ENCODE measurements at places on chromosomes 7 and 10.
A peak's percentile ranks its signal among the peaks of the same experiment; 100 is the strongest.

- DNase-seq = no peak
Observed at GRCh38 chr7:155234158-155234492, 63.6 kb upstream of the INSIG1 start.

GRCh38 chr10:8069627-8070026, 15.1 kb downstream of the GATA3 start:
- no peak for DNase-seq

- DNase-seq = no peak
Observed at GRCh38 chr10:101217044-101217425, 12.2 kb downstream of the LBX1 start.

DNA sequence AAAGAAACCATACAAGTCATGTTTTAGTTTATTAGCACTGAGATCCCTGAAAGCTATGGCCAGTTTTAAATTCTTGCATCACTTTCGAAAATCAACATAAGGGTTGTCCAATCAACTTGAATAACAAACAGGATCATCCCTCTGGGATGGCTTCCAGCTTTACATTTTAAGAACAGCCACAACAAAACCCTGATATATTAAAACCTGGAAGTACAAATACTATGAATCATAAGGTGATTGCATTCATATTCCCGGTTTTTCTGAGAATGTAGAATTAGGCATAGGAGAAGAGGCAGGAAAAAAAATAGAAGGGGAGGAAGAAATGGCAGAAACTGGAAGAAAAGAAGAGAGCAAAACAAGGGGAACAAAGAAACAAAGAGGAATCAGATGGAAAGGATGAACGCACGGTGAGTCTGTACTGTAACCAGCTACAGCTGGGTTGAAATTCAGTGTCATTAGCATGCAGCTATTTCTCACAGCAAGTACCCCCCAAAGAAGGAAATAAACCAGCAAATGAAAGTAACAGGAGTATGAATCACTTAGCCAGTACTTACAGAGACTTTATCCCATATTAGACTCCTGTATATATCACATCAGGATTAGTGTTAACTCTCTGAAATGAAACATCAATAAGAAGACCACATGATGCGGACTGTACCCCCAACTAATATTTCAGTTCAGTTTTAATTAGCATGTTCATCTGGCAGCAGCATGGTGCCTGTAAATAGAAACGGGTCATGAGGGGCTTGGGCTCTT, 301.3 kb downstream of the RNLS start:
- DNase-seq = no peak

DNA sequence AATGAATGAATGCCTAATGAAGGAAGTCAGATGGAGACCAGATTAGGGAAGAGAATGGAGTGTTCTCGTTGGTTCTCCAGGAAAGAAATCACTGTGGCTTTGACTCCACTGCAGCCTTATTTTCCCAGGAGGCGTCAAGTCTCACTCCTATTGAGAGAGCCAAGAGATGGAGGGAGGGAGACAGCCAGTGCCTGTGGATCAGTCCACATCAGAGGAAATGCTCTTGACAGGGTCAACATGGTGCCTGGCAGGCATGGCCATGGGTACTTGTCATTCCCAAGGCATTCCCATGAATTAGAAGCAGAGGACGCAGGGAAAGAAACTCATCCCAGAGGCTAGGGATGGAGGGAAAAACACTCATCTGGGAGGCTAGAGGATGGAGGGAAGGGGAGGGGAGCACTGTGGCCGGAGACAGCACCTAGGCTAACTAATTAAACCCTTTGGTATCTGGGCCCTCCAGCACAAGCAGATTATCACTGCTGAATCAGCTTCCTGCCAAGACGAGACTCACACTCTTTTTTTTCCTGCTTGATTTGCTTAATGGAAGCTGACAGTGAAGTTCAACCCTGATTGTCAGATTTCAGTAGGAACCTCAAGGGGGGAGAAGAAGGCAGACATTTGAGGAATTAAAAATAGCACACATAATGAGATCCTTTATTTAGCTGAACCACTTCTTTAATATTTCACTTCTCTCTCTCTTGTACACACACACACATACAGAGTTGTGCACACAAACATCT, 1233.2 kb upstream of the AUTS2 start:
- DNase-seq = no peak

DNA sequence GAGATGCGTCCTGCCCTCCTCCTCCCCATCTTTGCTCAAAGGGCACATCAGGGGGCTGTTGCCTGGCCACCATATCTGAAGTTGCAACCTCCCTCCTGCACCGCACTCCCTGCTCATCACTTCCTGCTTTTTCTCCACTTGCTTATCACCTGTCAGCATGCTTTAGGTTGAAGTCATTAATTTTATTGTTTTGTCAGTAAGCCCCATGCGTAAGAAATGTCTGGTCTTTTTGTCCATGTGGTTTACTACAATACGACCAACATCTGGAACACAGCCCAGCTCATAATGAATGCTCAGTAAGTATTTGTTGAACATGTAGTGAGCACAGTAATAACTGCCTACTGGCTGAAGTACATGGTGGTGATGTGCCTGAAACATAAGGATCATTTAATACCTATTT, 71.6 kb upstream of the GJD4 start:
- DNase-seq = peak; percentile 47

- no peak for DNase-seq
Observed at GRCh38 chr7:158255156-158255555, 332.5 kb downstream of the PTPRN2 start.

GRCh38 chr10:122102146-122102868, 113.3 kb downstream of the TACC2 start:
- no peak for DNase-seq

DNA sequence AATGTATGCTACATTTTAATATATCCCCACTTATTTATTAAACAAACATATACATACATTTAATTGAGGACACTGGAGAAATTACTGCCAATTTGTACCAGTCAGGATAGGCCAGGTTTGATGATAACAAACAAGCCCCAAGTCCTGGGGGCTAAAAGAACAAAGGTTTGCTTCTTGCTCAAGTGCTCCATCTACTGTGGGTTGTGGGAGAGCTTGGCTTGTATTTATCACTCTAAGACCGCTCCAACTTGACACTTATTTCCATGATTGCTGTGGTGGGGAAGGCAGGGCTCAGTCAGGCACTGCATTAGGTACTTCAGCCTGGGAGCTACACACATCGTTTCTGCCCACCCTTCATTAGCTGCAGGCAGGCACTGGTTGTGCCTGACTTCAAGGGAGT, 136.6 kb upstream of the ZNF32 start:
- no peak for DNase-seq

GRCh38 chr7:129519464-129519863, 17.1 kb downstream of the SMKR1 start:
- no peak for DNase-seq

DNA sequence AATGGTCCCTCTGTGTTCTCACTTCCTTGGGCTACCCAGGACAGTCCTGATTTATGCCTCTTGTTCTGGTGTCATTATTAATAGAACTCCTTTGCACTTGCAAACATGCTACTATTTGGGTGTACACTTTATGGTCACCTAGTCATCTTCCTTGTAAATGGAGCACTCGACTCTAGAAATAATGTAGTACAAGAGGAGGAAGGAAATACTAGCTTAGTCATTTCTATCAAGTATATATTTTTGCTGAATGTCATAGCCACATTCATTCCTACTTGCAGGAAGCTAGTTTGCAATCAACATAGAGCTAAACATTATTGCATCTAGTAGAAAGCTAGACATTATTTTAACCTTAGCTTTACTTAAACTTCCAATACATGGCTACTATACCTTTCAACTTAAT, 335.3 kb downstream of the MAGI2 start:
- no peak for DNase-seq

DNA sequence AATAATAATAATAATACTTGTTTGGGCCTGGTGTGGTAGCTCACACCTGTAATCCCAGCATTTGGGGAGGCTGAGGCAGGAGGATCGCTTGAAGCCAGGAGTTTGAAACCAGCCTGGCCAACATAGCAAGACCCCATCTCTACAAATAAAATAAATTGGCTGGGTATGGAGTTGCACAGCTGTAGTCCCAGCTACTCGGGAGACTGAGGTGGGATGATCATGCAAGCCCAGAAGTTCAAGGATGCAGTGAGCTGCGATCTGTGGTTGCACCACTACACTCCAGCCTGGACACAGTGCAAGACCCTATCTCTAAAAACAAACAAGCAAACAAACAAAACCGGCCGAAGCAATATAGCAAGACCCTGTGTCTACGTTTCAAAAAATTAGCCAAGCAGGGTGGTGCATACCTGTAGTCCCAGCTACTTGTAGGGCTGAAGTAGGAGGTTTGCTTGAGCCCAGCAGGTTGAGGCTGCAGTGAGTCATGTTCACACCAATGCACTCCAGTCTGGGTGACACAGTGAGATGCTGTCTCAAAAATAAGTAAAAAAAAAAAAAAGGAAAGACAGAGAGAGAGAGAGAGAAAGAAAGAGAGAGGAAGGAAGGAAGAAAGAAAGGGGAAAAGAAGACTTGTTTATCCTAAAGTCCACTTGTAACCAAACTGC, 85.6 kb upstream of the KDM7A start:
- DNase-seq = no peak

GRCh38 chr10:97107551-97107950, 78.2 kb downstream of the SLIT1 start:
- no peak for DNase-seq

DNA sequence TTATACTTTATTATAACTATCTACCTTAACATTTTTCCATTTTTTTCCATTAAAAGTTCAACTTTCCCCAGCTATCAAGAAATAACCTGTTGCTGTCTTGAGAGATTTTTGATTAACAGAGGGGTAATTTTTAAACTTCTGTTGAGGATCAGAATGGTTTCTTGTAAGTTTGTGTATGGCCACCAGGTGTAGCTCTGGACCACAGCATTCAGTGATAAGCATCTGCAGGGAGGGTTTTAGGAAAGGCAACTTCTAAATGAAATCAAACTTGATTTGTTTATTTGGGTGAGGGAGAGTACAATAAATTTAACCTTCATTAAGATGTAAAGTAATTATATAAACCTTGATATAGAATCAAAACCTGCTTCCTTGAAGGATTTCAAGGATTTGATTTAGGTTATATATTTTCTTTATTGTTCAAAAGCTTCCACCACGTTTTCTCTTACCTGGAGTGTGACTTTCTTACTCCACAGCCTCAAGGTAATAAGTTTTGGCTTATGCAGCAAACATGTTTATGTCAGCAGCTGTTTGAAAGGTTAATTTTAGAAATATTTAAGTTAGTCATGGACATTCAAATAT, 153.3 kb downstream of the STK31 start:
- peak; percentile 38 for DNase-seq

- no peak for DNase-seq
Observed at GRCh38 chr7:131878777-131879176, 322.3 kb upstream of the PODXL start.

DNA sequence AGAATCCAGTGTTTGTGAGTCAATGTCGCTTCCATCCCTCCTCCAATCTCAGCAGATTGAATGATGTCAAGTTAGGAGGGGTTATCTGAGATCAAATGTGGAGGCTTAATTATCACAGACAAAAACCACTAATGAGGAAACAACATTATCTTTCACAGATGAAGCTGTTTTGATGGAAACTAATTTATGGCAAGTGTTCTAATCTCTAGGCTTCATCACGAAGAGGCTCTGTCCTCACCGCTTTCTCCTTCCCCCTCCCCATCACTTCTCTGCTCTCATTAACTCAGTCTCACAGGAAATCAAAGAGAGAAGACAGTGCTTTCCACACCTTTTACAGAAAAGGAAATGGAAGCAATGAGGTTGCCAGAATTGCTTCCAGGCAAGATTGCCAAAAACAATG, 283.7 kb downstream of the BMPER start:
- no peak for DNase-seq

- DNase-seq = no peak
Observed at GRCh38 chr7:112937651-112938415, 147.6 kb upstream of the TMEM168 start.
